ENCODE measurements at places on chromosomes 6 and 20.

DNA sequence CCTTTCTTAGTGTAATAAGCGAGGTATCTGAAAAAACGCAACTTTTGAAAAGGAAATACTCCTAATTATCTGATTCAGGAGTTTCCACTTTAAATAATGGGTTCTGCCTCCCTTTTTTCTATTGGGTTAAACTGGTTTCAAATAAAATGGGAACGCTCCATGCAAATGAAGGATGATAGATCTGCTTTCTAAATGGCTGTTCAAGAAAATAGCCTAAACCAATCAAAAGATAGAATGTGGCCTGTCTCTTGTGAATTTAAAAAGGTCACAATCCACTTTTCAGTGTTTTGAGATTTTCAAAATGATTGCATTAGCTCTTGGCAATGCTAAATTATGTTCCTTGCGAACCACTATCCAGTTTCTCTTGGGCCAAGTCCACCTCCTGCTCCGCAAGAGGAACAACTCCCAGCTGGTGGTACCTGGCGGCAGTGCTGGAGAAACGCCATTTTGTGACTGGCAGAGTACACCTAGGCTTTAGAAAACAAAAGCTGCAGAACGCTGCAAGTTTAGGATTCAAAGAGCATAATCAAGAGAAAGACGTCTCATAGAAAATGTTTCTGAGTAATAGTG is 56.7 kb downstream of the TRIM38 start:
- DNase-seq, result no peak

DNA sequence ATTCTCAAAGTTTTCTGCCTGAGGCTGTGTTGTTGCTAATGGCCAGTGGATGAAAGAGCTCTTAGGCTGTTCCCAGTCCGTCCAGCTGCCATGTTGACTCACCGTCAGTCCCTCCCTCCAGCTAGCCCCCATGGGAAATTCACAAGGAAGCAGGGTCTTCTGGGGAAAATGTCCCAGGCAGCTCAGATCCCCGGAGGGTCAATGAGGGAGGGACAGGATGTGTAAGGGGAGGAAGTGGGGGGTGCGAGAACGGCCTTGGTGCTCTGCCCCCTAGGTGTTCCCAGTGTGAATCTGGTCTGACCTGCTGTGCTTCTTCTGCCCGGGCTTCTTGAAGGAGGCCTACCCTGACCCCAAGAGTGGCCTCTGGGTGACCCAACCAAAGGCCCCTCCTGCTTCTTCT is 65.9 kb downstream of the CEBPB start:
- no peak for DNase-seq

DNA sequence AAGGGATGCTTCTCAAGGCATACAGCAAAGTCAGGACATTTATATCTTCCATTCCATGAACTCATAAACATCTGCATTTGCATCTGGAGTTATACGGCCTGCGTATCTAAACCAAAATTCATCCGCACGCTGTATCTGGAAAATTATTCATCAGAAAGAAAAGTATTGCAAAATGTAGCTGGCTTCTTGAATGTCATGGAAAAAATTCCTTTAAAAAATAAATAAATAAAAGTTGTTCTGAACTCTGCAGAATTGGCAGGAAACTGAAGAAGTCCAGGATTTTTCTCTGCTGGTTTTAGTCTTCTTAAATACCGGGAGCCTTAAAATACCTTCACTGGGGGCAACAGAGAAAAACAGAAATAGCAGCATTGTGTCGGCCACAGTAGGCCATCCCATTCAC is 23.7 kb upstream of the FOXF2 start:
- DNase-seq, result no peak

GRCh38 chr20:1337441-1337840 is 8.5 kb upstream of the SDCBP2 start:
- DNase-seq, result no peak

DNA sequence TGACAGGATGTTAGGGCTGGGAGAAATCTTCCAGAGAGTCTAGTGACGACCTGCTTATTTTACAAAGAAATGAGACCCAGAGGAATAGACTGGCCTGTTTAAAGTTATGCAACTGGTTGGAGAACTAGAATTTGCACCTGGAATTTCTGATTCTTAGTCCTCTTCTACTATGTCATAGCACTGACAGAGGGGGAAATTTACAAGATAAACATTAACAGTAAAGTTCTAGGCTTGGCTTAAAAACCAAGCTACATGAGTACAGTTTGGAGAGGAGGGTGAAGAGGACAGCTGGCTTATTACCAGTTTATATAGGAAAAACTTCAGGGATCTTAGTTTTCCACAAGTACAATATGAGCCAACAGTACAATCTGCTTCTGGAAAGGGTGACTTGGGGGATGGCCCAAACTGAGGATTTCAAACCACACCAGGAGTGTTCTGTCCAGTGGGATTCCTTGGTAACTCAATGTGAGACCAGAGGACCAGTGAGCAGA is 269.6 kb downstream of the CD109 start:
- DNase-seq, result no peak

GRCh38 chr6:31792761-31793171 is 2.8 kb downstream of the VARS1 start:
- no peak for DNase-seq

GRCh38 chr20:48921168-48921882 is at the start of gene ARFGEF2:
Gene ARFGEF2 (plus strand): TSS chr20:48921711. CDS start chr20:48921890, 179 bp downstream.
- peak; percentile 86 for DNase-seq

GRCh38 chr20:49675368-49676151 is 38.1 kb downstream of the B4GALT5 start:
- DNase-seq, result no peak

- DNase-seq, result no peak
Measured at GRCh38 chr6:19320111-19320581, 517.0 kb upstream of the ID4 start.

GRCh38 chr6:155955038-155955437 is 499.4 kb upstream of the NOX3 start:
- DNase-seq, result no peak

DNA sequence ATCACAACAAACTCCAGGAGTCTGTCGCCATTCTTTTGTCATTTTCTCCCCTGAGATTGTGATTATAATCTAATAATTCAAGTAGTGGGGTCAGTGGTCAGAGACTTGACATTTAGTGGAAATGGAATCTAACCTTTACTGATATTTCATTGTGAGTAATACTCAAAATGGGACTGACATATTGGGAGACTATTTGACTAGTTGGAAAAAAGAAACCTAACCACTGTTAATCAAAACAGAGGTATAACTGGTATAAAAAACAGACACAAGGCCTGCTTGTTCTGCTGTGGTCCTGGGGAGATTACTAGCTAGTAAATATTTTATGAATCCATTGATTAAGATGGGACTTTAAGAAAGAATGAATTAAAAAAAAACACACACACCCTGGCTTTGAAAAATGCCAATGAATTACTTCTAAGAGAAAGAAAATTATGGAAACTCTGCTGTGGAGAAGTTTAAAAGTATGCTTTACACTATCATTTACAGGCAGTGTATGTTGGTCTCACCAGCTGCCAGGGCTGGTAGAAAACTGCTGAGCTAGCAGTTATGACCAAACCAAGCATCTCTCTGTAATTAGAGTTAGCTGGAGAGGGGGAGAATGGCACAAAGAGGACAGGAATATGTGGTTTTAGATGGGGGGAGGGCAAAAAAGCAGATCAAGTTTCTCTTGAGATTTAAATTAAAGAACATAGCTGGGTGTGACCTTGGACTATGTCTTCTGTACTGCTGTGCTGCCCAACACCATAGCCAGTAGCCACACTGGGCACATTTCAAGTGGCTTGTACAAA is 103.7 kb downstream of the FYN start:
- DNase-seq, result no peak

DNA sequence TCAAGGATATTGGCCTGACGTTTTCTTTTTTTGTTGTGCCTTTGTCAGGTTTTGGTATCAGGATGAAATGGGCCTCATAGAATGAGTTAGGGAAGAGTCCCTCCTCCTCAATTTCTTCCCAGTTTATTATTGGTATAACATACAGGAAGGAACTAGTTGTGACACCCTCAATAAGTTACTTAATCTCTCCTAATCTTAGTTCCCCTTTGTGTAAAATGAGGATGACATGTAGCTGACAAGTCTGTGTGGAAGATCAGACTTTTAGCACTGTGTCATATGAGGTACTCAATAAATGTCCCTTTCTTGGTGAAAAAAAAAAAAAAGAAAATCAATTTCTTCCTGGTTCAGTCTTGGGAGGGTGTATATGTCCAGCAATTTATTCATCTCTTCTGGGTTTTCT is 155.8 kb downstream of the PDE7B start:
- DNase-seq, result no peak

DNA sequence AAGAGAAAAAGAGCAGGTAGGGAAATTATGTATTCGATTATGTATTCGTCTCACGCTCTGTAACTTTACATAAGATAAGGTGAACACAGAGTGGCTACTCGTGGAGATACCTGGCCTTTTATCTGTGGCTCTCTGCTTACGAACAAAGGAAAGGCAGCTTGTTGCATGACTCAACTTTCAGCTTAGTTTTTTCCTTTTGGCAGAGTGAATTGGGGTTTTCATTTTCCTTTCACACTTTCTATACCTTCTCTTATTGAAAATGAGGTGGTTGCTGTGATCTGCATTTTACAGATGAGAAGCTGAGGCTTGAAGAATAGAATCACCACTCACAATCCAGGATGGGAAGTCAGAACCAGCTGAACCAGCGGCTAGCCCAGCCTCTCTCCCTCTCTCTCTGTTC is 13.3 kb upstream of the KCNK15 start:
- DNase-seq, result no peak

DNA sequence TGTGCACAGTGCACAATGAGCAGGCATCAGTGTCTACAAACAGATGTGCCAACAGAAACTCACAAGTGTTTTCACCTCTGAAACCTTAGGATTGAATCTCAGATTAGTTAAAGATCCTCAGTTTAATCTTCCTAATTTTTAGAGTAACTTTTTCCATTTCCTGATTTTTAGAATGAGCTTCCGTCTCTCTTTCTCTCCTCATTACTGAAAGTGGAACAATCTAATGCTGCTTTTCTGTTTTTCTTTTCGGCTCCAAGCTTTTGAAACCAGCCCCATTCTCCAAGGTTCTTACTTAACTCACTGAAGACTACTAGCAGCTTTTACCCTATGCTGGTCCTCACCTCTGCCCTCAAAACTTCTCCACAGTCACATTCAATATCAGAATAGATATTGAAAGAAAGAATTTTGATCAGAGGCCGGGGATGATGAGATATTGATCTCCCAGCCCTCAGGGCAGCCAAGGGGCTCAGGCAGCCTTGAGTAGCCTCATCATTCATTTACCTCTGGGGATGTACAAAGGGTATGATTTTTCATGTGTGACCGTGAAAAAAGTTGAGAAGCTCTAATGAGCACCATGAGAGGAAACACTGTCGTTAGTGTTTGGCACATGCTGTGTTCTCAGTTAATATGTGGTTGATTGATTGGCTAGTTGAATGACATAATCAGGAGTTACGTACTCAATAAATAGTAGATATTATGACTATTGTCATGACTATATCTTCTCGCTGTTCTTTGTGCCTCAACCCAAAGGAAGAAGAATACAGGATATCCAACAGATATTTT is 11.9 kb upstream of the STK38 start:
- no peak for DNase-seq

DNA sequence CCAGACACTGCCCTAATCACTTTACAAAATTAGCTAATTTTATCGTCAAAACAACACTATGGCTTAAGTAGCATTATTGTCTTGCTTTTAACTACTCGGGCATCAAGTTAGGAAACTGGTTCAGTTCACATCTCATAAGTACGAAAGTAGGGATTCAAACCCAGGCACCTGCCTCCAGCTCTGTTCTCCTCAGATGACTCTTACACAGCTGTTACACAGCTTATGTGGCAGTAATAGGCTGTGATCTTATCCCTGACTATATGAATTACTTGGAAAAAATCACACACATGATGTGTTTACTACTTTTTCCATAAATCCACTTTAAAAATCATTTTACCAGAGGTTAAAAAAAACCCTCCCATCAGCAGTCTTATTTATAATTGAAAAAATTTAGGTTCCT is 389.2 kb upstream of the FLRT3 start:
- DNase-seq, result no peak

- no peak for DNase-seq
Measured at GRCh38 chr6:63391203-63391970, 71.6 kb upstream of the LGSN start.

DNA sequence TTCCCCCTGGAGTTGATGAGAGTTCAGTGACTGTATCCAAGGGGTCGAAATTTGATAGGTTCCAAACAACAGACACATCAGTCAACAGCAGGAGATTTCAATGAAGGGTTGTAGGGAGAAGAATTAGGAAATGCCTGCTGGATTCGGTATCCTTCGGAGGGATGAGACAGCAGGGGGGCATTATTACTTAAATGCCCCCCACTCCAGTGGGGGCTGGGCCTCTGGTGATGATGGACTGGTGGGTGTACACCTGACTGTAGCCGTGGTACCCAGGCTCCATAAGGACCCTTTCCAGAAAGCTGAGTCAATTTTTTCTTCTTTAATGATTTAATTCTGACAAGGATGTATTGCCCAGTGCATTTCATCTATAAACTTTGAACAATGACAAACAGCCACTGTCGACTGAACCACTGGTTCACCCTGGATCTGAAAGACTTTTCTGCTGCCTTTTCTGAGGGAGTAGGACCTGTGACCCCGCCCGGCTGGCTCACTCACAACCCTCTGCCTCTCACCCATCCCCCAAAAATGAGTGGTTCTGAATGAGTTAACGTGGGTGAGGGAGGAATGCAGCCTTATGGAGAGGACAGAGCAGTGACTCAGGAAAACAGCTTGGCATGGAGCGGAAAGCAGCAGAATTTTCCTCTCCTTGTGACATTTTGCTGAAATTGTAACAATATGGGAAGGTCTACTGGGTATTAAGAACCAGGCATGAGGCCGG is 41.0 kb downstream of the ZMYND8 start:
- DNase-seq, result peak; percentile 20

DNA sequence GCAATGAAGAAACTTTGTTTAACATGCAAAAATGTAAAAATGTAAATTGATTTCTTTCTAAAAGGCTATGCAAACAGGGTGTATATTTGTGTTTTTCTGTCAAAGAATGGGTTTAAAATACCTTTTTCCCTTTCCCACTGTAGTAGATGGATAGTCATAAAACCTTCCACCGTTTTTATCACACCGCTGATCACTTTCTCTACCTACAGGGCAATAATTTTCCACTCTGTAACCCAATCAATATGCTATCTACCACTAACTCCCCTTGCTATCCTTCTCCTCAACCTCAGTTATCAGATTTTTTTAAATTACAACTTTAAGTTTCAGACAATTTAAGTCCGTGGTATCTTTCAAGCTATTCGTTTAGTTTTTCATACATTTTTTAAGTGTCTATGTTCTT is 91.4 kb upstream of the ARID1B start:
- no peak for DNase-seq

GRCh38 chr6:1091900-1092299 is 220.0 kb upstream of the FOXQ1 start:
- no peak for DNase-seq

- DNase-seq, result no peak
Measured at GRCh38 chr6:170108456-170108855, 182.4 kb downstream of the DLL1 start.

DNA sequence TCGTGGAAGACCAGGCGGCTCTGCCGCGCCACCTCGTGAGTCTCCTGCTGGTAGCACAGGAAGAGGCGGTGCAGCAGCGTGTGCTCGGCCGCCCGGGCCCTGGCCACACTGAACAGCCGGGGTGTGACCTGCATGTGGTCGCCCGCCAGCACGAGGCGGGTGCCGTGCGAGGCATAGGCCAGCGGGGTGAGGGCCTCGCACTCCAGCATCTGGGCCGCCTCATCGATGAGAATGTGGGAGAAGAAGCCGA is 7.0 kb downstream of the HELZ2 start:
- DNase-seq, result no peak

All from NCI-H2081 (cell line).